ENCODE measurements at places on chromosomes 3 and 15.

GRCh38 chr15:27095886-27096624 is 125.1 kb downstream of the GABRG3 start:
- DNase-seq = no peak

DNA sequence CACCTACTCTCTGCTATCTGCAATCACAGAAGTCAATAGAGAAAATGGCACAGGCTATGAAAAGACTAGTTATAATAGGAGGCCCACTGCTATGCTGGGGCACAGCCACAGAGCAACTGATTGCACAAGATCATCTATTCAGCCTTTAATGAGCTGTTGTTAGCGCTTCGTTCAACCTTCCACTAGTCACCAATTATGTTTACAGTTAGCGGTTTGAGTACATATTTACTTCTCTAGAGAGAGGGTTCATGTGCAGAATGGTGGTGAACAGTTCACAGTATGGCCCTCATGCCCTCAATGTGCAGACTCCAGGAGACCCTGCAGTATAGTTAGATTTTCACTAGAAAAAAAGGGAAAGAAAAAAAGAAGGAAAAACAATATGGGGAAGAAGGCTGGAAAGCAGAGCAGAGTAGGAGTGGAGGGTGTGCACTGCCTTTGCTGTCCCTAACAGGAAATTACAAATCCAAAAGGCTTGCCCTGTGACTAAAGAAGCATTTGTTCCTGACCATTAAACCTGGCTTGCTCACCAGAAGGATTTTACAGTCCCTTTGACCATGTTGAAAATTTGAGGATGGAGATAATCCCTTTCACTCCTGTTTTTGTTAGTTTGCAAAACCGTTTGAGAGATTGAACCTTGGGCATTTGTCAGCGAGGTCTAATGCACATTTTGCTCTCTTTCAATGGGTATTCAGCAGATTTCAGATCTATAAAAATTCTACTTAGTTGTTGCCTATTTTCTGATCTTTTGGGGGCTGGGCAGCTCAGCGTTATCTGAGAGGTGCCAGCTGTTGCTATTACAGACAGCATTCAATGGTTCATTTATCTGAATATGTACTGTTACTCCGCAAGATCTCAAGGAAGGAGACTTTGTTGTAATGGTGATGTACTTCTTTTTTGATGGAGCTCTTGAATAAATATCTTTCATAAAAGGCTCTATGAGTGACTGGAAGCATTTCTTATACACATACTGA is 296.1 kb downstream of the LSAMP start:
- DNase-seq = peak; percentile 78

DNA sequence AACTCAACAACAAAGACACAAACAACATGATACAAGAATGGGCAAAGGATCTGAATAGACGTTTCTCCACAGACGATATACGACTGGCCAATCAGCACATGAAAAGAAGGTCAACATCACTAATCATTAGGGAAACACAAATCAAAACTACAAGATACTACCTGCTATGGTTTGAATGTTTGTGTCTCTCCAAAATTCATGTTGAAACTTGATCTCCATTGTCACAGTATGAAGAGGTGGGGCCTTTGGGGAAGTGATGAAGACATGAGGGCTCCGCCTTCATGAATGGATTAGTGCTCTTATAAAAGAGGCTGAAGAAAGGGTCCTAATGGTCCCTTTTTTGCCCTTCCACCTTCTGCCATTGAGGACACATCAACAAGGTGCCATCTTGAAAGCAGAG is 32.3 kb downstream of the ACAP2 start:
- no peak for DNase-seq

GRCh38 chr3:4906107-4906621 is 73.1 kb upstream of the BHLHE40 start:
- DNase-seq = peak; percentile 87

GRCh38 chr3:185914911-185915629 is 22.7 kb downstream of the TRA2B start:
- no peak for DNase-seq

- no peak for DNase-seq
Measured at GRCh38 chr3:51971350-51971749, 2.5 kb downstream of the ABHD14B start.

GRCh38 chr3:46901061-46901460 is 23.5 kb downstream of the PTH1R start:
- no peak for DNase-seq

- DNase-seq = peak; percentile 68
Measured at GRCh38 chr3:107242579-107242978, 134.7 kb upstream of the CCDC54 start.

Data from SK-MEL-5 (cell line).